ENCODE measurements at places on chromosomes 3 and 15.

- DNase-seq: no peak
Observed at GRCh38 chr3:139518926-139519842, 20.4 kb downstream of the RBP1 start.

GRCh38 chr3:154120961-154121700, at the start of gene ARHGEF26:
TSS of gene ARHGEF26 (plus strand) at chr3:154121390. CDS start at chr3:154121993, 603 bp downstream.
- no peak for DNase-seq

GRCh38 chr3:71048948-71049347, 534.6 kb downstream of the FOXP1 start:
- no peak for DNase-seq

DNA sequence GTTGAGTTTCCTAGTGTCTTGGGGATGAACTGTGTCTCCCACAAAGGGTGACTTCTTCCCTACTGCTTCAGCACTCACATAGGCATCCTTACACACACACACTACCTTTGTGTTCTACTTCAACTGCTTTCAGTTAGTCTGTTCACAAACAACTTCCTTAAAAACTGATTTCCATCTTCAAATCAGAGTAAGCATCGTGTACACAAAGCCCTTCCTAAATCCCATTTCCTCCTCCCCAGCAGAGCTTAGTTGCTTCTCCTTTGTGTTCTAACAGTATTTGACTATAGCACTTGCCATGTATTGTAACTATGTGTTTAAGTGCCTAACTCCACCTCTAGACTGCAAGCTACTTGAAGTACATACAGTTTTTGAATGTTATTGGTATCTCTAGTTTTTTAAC, 71.7 kb downstream of the TNIK start:
- no peak for DNase-seq

DNA sequence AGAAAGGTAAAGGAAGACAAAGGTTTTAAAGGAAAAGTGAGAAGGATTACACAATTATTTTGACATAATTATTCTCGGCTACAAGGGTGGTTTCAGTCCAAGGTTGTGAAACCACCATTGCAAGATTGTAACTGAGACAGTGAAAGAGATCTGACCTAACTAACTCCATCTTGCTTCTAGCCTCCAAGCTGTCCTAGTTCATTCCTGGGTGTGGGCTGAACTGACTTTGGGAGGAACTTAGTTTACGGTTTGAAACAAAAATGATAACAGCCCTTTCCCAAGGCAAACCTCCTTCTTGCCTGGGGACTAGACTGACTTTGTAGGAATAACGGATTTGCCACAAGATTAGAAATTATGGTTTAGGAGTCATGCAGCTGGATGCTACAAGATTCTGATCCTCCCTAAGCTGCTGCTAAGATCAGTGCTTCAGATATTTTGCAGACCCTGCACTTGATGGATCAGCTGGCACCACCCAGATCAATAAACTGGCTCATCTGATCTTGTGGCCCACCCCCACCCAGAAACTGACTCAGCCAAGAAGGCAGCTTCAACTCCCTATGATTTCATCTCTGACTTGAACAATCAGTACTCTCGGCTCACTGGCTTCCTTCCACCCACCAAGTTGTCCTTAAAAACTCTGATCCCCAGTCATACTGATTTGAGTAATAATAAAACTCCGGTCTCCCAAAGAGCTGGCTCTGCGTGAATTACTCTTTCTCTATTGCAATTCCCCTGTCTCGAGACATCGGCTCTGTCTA, 57.7 kb upstream of the AADACL2 start:
- no peak for DNase-seq

GRCh38 chr3:81105206-81105605, 656.2 kb downstream of the GBE1 start:
- DNase-seq: no peak

GRCh38 chr3:142180761-142181362, 31.5 kb upstream of the TFDP2 start:
- DNase-seq: no peak

DNA sequence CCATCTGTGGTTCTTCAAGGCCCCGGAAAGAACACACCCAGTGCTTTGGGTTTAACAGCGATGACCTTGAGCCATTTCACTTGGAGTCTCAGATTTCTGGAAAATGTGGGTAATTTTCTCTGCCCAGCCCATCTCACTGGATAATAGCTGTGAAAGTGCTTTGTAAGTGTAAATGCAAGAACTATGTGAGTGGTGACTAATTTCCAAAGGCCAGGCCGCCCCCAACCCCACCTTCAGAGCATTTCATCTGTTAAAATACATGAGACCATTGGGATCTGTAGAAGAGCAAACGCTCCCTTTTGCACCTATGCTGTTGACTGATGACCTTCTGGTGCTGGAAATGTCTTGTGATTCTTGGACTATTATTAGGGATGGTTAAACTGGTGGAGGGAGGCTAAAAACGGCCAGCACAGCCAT, 196.8 kb upstream of the LPP start:
- DNase-seq: no peak

DNA sequence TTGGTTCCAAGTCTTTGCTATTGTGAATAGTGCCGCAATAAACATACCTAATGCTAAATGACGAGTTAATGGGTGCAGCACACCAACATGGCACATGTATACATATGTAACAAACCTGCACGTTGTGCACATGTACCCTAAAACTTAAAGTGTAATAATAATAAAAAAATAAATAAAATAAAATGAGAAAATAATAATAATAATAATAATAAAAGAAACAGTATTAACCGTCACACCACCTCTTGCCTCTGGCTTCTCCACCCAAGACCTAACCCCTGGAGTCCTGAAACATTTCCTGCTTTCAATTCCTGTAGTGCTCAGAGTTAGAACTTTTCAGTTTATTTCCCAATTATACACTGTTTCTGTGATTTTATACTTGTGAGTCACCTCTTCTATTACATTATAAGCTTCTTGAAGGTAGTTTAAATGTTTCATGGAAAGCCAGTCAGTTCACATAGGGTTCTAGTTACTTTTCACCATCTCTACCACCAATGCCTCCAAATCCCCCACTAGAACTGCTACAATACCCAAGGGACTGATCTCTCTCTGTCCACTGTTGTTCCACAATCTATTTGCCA, 18.4 kb upstream of the GHSR start:
- no peak for DNase-seq

DNA sequence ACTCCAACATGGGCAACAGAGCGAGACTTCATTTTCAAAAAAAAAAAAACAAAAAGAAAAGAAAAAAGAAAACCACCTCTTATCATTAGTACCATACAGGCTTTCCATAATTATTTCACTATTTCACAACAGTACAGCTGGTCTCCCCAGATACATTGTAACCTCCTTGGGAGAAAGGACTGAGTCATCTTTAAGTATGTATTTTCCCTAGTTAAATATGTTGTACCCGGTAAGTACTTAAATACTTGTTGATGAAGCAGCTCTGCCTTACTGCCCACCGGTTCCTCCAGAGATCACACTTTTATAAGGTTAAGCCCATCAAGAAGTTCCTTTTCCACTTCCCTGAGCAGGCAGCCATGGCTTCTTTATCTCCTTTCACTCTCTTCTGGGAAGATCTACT, 789.5 kb upstream of the CFAP20DC start:
- DNase-seq: no peak

DNA sequence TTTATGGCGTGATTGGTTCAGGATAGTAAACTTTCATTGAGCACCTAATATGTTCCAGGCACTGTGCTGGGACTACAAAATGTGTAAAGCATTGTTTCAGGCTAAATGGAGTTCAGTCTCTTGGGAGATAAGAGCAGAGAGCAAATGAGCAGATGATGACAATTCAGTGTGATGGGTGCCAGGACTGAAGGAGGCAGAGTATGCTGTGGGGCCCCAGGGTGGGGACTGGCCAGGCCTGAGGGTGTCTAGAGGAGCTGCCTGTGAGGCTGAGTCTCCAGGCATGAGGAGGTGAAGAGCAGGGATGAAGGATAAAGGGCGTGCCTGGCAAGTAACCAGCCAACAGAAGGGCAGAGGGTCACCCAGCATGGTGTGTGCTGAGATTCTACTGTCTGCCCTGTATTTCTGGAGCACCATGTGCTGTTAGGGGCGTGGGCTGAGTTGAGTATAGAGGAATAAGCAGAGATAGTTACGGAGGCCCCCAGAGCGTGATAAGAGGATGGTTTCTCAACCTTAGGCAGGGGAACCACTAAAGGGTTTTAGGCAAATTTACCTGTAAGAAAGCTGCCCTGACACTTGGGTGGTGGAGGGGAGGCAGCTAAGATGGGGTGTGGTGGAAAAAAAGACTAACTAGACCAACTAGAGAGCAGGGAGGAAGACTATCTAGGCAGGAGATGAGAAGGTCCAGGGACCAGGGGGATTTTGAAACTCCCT, 38.5 kb downstream of the EPHB1 start:
- DNase-seq: no peak

DNA sequence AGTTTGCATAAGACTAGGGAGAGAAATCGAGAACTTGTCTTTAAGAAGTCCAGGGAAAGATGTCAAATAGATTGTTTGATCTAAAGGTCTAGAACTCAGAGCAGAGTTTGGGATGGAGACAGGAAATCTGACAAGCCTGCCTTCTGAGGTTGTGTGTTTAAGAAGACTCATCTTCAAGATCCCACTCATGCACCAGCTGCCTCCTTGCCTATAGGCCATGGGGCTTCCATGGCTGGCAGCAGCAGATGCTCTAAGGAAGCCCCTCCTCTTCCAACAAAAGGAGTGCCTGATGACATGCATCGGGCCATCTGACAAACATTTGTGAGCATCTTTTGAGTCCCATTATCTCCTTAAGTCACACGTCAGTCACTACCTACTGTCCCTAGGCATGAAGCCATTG, 47.4 kb downstream of the WNT5A start:
- no peak for DNase-seq

GRCh38 chr3:67030785-67031740, 33.0 kb downstream of the KBTBD8 start:
- no peak for DNase-seq

- DNase-seq: no peak
Observed at GRCh38 chr15:78054966-78055365, 22.5 kb downstream of the TBC1D2B start.

GRCh38 chr3:177680472-177680821, 483.2 kb upstream of the TBL1XR1 start:
- DNase-seq: no peak

DNA sequence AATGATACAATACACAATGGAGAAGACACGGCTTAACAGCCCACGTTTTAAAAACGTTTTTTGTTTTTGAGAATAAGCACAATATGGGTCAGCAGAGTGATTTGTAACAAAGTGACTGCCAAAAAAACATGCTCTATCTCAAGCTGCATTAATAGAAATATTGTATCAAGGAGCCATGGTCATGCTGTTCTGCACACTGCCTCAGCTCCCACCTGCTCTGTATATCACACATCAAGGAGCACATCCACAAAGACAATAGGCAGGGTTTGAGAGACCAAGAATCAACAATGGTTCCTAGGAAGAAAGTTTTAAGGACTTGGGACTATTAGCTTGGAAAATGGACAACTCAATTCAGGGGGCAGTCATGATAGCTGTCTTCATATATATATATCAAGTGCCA, 6.3 kb upstream of the BBX start:
- DNase-seq: no peak

DNA sequence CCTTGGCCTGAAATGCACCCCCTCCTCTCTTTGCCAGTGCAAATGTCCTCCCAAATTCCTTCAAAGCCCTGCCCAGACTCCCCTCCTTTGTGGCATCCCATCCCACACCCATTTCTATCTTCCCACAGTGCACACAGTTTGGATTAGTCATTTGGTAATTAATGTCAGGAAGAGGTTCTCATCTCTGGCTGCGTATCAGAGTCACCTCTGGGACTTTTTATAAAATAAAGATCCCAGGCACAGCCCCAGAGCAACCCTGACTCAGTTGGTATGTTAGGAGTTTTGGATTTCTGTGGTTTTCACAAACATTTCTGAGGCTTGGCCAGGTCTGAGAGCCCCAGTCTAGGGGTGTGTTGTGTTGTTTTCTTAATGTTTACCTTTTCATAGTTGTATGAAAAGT, 41.6 kb downstream of the C3orf20 start:
- no peak for DNase-seq
